ENCODE measurements at places on chromosomes 13 and 19. TPM values are rescaled to one million over a fixed set of nuclear protein-coding genes. Genes with fewer than 3 reads are reported as not detected.
A peak's percentile ranks its signal among the peaks of the same experiment; 100 is the strongest.

Gene GRIN2D
- total RNA-seq = 0.95 TPM

Gene TRPM4
- total RNA-seq = 51.6 TPM

Gene DNAJC15
- total RNA-seq = 17.0 TPM

Gene C13orf42
- not detected for total RNA-seq

Gene CLEC4M
- total RNA-seq = 5.8 TPM

Gene FAM32A
- 59.9 TPM for total RNA-seq

Gene FAM216B
- 17.0 TPM for total RNA-seq

Gene ZNF823
- 5.6 TPM for total RNA-seq

GRCh38 chr13:30705680-30706079, 29.7 kb upstream of the ALOX5AP start:
- DNase-seq = no peak
- no peaks in the 10 kb centered on the region for H3K27me3 ChIP-seq
- no peaks in the 10 kb centered on the region for H3K36me3 ChIP-seq
- no peaks in the 10 kb centered on the region for H3K4me1 ChIP-seq
- no peak overlapping the region for H3K4me3 ChIP-seq

DNA sequence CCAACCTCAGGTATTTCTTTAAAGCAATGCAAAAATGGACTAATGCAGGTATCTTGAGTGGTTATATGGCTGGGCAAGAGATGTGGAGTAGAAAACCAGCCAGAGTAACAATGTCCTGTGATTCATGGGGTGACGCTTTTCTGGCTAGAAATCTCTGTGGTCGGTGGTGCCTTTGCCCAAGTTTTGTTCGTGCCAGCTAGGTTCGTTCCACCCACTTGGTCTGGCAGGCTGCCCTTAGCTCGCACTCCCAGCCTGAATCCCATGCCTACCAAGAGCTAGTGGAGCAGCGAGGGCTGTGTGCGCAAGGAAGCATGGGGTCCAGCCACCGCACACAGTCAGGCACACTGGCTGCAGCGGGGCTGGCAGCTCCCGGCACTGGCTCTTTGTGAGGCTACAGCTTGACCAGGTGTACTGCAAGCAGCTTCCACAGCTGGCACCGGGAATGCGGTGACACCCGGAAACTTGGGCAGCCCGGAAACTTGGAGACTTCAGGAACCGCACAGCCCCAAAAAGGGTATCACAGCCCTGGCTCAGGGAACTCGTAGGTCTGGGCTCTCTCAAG, 349.6 kb upstream of the PCDH20 start:
- no peak overlapping the region for H3K27ac ChIP-seq
- no peaks in the 10 kb centered on the region for H3K36me3 ChIP-seq
- no peak overlapping the region for H3K4me3 ChIP-seq
- H3K27me3 ChIP-seq = no peaks in the 10 kb centered on the region
- no peak for DNase-seq

GRCh38 chr13:85974608-85975366, 175.6 kb upstream of the SLITRK6 start:
- H3K27me3 ChIP-seq = no peaks in the 10 kb centered on the region
- H3K4me1 ChIP-seq = no peaks in the 10 kb centered on the region
- no peak for DNase-seq
- no peak overlapping the region for H3K27ac ChIP-seq
- H3K4me3 ChIP-seq = no peak overlapping the region

DNA sequence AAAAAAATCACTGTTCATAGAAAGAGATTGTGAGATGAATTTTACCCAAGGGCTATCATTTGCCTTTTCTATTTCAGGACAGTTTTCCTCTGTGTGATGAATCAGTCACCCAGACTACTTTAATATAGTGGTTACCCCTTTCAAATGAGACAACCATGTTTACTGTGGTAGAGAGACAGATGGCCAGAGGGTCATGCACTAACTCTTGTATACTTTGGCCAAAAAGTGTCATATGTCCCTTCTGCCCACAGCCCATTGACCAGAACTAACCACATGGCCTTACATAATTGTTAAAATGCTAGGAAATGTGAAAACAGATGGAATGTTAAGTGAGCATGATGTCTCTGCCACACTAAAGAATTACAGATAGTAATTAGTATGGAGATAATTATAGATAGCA, 498.7 kb downstream of the DACH1 start:
- H3K27ac ChIP-seq = no peak overlapping the region
- H3K36me3 ChIP-seq = no peaks in the 10 kb centered on the region
- DNase-seq = no peak
- no peaks in the 10 kb centered on the region for H3K4me1 ChIP-seq

DNA sequence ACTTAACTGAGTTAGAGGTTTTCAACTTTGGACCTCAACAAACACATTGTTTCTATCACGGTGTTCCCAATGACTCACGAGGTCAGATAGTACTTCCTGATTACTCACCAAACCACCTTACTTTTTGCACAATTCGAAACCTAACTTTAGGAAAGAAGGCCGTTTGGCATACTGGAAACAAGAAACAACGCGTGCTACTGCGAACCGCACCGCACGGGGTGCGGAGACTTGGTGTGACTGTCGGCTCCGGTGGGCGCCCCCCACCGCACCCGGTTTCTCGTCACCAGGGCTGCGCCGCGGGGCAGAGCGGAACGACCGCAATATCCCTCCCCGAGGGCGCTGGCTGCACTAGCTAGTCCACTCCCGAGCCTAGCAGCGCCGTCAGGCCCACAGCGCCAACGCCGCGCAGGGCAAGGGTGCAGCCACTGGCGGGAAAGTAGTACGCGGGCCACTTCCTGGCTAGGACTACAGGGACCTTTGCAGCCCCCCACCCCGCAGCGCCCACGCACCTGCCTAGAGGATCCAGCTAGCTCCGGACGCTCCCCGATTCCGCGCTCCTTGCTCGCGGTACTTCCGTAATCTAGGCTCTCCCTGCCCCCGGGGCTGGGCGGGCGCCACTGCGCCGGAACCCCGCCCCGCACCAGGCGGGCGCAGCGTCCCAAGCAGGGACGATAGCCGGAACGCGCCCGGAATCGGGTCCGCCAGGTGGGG, at the start of gene PARP4:
TSS of gene PARP4 (minus strand) at position 582 of the 711 bp plus-strand sequence. CDS start 9,002 bp downstream, outside the sequence.
- no peaks in the 10 kb centered on the region for H3K27me3 ChIP-seq
- H3K4me3 ChIP-seq = peak within 1 kb of the TSS; percentile 71
- peak; percentile 91 for DNase-seq
- H3K36me3 ChIP-seq = no peaks in the 10 kb centered on the region
- peak within 1 kb of the TSS; percentile 94 for H3K27ac ChIP-seq
- H3K4me1 ChIP-seq = peaks cover 23% of the 10 kb centered on the region

DNA sequence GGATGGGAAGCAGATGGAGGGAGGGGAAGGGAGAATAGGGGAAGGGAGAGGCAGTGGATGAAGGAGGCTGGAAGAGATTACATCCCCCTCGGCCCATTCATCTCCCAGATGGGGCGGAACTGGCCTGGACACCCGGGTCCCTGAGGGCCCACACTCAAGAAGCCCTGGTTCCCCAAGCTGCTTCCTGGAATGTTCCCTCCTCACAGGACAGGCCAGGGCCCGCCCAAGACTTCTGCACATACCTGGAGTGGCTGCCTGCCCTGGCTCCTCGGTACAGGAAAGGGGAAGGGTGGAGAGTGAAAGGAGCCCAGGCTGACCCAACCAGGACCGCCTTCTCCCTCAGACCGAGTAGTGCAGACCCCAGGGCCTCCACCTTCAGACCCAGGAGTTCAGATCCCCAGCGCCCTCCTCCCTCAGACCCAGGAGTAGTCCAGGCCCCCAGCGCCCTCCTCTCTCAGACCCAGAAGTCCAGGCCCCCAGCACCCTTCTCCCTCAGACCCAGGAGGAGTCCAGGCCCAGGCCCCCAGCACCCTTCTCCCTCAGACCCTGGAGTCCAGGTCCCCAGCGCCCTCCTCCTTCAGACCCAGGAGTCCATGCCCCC, 489 bp downstream of the NTF4 start:
- peak overlapping the region; percentile 39 for H3K4me3 ChIP-seq
- H3K36me3 ChIP-seq = no peaks in the 10 kb centered on the region
- DNase-seq = peak; percentile 68
- peaks cover 36% of the 10 kb centered on the region for H3K27me3 ChIP-seq
- H3K4me1 ChIP-seq = no peaks in the 10 kb centered on the region

- no peaks in the 10 kb centered on the region for H3K27me3 ChIP-seq
- DNase-seq = no peak
- H3K4me3 ChIP-seq = no peak overlapping the region
- no peak overlapping the region for H3K27ac ChIP-seq
- H3K4me1 ChIP-seq = no peaks in the 10 kb centered on the region
These were observed 10.0 kb downstream of the FCGBP start for GRCh38 chr19:39924389-39924788.

GRCh38 chr13:113153810-113154748, 4.4 kb upstream of the PROZ start:
- DNase-seq = peak; percentile 87
- no peaks in the 10 kb centered on the region for H3K27me3 ChIP-seq
- peaks cover 20% of the 10 kb centered on the region for H3K4me1 ChIP-seq
- peak overlapping the region; percentile 74 for H3K27ac ChIP-seq

DNA sequence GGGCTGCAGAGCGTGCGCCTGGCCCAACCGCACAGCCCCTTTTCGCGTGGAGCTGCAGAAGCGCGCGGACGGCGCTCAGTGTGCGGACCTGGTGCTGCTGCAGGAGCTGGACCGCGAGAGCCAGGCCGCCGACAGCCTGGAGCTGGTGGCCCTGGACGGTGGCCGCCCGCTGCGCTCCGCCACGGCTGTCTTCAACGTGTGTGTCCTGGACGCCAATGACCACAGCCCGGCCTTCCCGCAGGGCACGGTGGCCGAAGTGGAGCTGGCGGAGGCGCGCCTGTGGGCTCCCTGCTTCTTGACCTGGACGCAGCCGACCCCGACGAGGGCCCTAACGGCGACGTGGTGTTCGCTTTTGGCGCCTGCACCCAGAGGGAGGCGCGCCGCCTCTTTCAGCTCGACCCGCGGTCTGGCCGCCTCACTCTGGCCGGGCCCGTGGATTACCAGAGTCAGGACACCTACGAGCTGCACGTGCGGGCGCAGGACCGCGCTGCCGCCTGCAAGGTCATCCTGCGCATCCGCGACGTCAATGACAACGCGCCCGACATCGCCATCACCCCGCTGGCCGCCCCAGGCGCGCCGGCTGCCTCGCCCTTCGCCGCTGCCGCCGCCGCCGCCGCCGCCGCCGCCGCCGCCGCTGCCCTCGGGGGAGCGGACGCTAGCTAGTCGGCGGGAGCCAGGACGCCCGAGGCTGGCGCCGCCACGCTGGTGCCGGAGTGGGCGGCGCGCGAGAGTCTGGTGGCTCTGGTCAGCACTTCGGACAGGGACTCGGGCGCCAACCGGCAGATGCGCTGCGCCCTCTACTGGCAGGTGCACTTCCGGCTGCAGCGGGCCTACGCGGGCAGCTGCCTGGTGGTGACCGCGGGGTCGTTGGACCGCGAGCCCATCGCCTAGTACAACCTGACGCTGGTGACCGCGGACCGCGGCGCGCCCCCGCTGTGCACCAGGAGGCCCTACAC, 172.2 kb downstream of the OLFM4 start:
- H3K4me3 ChIP-seq = no peak overlapping the region
- H3K27ac ChIP-seq = no peak overlapping the region
- H3K36me3 ChIP-seq = no peaks in the 10 kb centered on the region

DNA sequence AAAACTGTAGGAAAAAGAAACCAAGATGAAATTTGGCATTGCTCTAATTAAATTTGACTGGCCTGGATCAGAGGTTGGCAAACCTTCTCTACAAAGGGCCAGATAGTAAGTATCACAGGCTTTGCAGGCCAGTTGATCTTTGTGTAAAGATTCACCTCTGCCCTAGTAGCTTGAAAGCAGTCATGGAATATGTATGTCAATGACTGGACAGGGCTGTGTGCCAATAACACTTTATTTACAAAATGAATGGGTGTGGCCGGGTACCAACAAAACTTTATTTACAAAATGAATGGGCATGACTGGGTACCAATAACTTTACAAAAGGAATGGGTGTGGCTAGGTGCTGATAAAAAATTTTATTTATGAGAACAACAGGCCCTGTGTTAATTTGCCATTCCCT, 20.0 kb downstream of the SIN3B start:
- peaks cover 100% of the 10 kb centered on the region for H3K36me3 ChIP-seq
- no peak overlapping the region for H3K27ac ChIP-seq
- H3K4me1 ChIP-seq = peaks cover 4% of the 10 kb centered on the region
- no peak for DNase-seq

- H3K4me1 ChIP-seq = peaks cover 21% of the 10 kb centered on the region
- no peak overlapping the region for H3K4me3 ChIP-seq
- H3K36me3 ChIP-seq = peaks cover 11% of the 10 kb centered on the region
- DNase-seq = no peak
These were observed 39.6 kb downstream of the ANKRD10 start for GRCh38 chr13:110875241-110875640.

DNA sequence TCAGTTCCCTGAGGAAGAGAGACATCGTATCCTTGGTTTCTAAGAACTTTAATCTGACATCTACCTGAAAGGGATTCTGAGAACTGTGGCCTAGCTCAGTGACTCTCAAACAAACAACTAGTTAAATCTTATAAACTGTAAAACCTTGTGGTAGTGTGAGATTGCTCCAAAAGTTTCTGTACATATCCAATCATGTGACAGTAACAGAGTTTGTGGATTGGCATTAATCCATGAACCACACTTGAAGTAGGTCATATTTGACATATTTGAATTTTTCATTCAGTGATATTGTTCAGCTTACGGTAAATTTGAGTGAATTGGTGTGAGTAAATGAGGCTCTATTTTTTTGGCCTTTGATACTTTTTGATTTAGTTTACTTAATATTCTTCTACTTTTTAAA, 15.0 kb downstream of the TDRD3 start:
- H3K27ac ChIP-seq = no peak overlapping the region
- H3K36me3 ChIP-seq = no peaks in the 10 kb centered on the region
- H3K4me3 ChIP-seq = no peak overlapping the region
- no peak for DNase-seq
- no peaks in the 10 kb centered on the region for H3K27me3 ChIP-seq

GRCh38 chr19:46821512-46822409, 28.9 kb downstream of the AP2S1 start:
- H3K27ac ChIP-seq = peak overlapping the region; percentile 58
- no peaks in the 10 kb centered on the region for H3K27me3 ChIP-seq
- DNase-seq = peak; percentile 61
- H3K4me1 ChIP-seq = peaks cover 16% of the 10 kb centered on the region
- H3K4me3 ChIP-seq = no peak overlapping the region

- DNase-seq = no peak
- H3K27me3 ChIP-seq = no peaks in the 10 kb centered on the region
- no peak overlapping the region for H3K4me3 ChIP-seq
- no peaks in the 10 kb centered on the region for H3K4me1 ChIP-seq
- H3K36me3 ChIP-seq = no peaks in the 10 kb centered on the region
- H3K27ac ChIP-seq = no peak overlapping the region
These were observed 139.3 kb upstream of the ZNF507 start for GRCh38 chr19:32206065-32206464.

DNA sequence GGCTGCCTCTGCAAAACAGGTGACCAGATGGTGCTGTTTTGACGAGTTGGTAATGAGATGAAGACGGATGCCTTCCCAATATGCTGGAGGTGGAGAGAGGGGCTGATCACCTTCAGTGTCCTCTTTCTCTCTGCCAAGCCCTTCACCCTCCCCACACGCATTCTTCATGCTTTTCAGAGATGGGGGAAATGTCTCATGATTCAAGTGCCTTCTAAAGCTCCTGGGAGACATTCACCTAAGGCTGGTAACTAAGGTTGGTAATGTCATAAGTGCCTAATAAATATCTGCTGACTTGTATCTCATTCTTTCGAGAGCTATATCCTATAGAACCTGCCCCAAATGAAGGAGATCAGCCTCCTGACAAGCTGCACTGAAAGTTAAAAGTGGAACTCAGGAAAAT, 86.2 kb upstream of the MBNL2 start:
- no peak for DNase-seq
- H3K36me3 ChIP-seq = no peaks in the 10 kb centered on the region
- H3K4me3 ChIP-seq = no peak overlapping the region

Measured in lower lobe of right lung (tissue), 2 donors.